CD8-positive, alpha-beta T cell (primary cell): ENCODE measurements at places on chromosomes 16 and 17. TPM values are rescaled to one million over a fixed set of nuclear protein-coding genes. Genes with fewer than 3 reads are reported as not detected.

Gene KRT40
- total RNA-seq, result not detected

Gene GP1BA
- not detected for total RNA-seq

Gene NPW
- total RNA-seq, result not detected

DNA sequence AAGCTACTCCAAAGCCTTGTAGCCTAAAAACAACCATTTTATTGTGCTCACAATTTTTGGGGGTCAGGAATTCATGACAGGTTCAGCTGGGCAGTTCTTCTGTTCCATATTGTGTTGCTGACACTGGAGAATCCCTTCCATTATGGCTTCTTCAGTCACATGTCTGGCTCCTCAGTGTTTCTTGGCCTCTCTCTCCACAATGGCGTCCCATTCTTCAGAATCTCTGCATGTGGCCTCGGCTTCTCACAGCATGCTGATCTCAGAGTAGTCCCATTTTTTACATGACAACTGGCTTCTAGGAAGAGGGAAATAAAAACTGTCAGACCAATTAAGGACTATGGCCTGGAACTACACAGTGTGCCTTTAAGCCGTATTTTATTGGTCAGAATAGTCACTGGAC is 49.7 kb downstream of the NF1 start:
- DNase-seq, result no peak

DNA sequence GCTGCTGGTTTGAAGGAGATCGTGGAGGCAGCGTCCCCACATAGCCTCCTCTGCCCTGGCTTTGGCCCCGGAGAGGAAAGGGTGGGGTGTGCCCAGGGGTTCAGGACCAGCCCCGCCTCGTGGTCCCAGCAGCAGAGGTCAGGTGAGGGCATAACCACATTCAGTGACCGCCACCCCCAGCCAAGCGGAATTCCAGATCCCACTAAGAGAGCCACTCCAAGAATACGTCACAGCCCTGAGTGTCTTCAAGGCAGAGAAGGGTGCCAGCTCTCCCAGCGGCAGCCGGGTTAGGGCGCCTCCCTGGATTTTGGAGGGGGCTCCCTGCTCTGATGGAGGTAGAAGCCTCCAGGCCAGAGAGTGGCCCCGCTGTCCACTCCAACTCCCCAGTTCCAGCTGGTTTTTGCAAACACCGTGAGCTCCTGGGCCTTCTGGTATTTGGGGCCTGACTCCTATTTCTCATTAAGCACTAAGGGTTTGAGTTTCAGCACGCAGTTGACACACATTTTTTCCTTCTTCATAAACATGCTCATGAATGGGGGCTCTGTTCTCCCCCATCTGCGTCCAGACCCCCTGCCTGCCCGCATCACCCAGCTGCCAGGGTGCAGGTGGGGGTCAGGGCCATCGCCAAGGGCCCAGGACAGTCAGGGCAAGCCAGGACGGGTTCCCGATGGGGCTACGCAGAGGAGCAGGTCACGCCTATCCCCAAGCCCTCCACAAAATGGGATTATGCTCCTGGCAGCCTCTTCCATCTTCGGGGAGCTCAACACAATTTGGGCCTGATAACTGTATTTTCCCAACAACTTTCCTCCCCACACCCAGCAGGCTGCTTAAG is 98.4 kb upstream of the PLCG2 start:
- no peak for DNase-seq

GRCh38 chr17:8969901-8970300 is 4.4 kb upstream of the PIK3R5 start:
- DNase-seq, result no peak

- DNase-seq, result no peak
Observed at GRCh38 chr16:15701975-15702970, 52.2 kb downstream of the NDE1 start.

Gene KCNJ12
- total RNA-seq, result 0.31 TPM

Gene FOXC2
- total RNA-seq, result not detected

Gene HBZ
- not detected for total RNA-seq

DNA sequence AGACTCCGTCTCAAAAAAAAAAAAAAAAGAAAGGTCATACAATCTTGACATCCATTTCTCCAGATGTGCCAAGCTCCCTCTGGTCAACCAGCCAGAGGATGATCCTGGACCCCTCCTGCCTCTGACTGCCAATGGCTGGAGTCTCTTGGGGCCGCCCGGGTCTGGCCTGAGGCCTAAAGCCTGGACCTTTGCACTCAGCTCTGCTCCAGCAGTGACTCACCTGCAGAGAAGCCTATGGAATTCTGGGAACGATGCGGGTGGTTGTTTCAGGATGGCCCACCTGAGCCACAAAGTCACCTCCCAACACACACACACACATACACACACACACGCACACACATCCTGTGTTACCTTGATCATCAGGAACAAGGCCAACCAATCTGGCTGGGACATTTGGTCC is 64.0 kb upstream of the DNAH17 start:
- DNase-seq, result no peak

Gene CD300H
- not detected for total RNA-seq

GRCh38 chr17:63681530-63681929 is 18.4 kb downstream of the LIMD2 start:
- DNase-seq, result no peak

DNA sequence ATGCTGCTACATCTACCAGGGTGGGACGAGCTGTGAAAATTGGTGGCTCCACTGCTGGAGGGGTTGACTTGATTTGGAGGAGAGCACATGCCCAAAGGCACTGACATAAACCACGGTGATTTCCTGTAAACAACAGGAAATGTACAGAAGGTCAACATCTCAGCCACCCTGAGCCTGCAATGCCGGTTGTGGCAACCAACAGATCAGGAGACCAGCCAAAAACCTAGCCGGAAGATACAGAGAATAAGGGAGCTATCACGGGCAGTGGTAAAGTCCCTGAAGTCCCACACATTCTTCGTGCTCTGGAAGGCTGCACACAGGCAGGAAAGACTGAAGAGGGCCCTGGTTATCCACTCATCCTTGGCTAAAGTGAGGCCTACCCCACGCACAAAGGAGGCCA is 56.2 kb downstream of the ADCY9 start:
- peak; percentile 77 for DNase-seq

GRCh38 chr17:74528491-74529199 is 2.6 kb downstream of the CD300LB start:
- DNase-seq, result no peak

DNA sequence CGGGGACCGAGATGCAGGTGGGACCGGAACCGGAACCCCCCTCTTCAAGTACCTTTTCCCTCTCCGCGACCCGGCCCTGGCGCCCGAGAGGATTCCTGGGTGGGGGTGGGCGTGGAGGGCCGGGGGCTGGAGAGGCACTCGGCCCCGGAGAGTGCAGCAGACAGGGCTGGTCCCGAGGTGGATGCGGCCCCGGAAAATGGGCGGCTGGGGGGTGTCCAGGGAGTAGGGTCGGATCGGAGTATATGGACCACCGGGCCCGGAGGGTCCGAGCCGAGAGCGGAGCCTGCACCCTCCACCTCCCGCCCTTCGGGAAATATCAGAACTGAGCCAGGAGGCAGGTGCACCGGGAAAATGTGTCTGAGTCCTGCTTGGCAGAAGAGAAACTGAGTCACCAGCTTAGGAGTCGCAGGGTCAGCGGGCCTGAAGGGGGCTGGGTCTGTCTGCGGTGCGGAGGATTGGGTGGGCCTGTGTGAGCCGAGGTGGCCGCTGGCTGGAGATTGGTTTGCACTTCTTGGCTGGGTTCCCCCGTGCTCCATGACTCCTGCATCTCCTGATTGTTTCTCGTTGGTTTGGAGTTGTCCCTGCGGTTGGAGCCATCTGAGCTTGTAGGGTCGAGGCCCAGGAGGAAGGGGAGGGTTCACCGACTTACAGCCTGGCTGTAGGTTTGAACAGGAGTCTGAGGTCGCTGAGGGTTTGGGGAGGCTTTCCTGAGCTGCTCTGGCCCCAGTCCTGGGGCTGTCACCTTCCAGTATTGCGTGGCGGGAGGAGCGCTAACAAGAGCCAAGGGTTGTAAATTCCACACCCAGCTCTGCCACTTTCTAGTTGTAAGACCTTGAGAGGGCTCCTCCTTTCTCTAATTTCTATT is 518 bp downstream of the SH2B1 start:
- DNase-seq, result peak; percentile 20

GRCh38 chr16:55991843-55992242 is 116.7 kb upstream of the CES5A start:
- no peak for DNase-seq

Gene PTGES3L
- total RNA-seq, result 0.47 TPM

Gene CDC6
- 2.0 TPM for total RNA-seq

- no peak for DNase-seq
Observed at GRCh38 chr16:75647112-75647491, 363 bp downstream of the KARS1 start.

Gene MIF4GD
- 32.7 TPM for total RNA-seq

- no peak for DNase-seq
Observed at GRCh38 chr17:41750862-41751261, 16.4 kb upstream of the HAP1 start.

Gene CNGB1
- total RNA-seq, result not detected

Gene ZNF319
- total RNA-seq, result 8.0 TPM

DNA sequence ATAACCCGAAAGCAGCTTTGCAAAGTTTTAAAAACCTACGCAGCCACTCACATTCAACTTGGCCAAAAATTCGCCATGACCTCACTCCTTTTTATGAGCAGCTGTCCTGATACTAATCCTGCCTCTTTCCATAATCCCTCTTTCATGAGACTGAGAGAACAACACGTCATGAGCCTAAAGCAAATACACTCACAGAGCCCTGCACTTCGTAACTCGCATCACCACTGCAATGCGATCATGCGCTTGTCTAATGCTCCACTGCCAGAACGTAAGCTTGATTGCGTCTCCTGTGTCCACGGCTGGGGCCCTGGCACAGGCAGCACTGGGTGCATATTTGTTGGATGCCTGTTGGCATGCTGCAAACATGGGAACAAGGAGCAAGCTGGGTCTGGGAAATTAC is 36.2 kb downstream of the CDRT4 start:
- DNase-seq, result no peak

Gene MT1A
- total RNA-seq, result not detected
